Activated T-cell treated with anti-CD3 and anti-CD28 coated beads for 24 hours (primary cell): ENCODE measurements at places on chromosomes 16 and 17.

DNA sequence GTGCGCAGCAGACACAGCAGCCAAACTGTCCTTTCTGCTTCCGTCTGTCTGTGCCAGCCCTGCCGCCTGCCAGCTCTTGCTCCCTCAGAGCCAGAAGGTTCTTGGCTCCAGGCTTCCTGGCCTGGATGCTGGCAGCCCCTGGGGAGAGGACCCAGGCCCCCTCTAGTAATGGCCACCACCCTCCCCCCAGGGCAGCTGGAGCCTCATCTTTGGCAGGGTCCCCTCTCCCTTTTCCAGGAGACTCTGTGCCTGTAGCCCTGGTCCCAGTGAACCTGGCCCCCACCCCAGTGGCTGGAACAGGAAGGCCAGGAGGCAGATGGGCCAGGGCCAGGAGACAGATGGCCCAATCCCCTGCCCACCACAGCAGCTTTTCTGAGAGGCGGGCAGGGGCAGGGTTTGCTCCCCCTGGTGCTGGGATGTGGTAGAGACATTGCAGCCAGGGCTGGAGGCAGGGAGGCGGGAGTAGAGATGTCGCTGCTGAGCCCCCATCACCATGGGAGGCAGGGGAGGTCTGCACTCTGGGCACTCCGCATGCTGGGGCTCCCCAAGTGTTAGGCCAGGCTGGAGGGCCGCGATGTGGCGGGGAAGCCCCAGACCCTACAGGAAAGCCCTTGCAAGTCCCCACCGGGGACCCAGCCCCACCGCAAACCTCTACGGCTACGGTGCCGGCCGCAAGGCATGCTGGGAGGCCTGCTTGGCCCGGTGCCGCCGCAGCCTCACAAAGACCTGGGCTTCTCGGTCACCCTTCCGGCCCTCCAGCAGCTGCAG lies 16.7 kb downstream of the UNC13D start:
- peak; percentile 51 for DNase-seq

DNA sequence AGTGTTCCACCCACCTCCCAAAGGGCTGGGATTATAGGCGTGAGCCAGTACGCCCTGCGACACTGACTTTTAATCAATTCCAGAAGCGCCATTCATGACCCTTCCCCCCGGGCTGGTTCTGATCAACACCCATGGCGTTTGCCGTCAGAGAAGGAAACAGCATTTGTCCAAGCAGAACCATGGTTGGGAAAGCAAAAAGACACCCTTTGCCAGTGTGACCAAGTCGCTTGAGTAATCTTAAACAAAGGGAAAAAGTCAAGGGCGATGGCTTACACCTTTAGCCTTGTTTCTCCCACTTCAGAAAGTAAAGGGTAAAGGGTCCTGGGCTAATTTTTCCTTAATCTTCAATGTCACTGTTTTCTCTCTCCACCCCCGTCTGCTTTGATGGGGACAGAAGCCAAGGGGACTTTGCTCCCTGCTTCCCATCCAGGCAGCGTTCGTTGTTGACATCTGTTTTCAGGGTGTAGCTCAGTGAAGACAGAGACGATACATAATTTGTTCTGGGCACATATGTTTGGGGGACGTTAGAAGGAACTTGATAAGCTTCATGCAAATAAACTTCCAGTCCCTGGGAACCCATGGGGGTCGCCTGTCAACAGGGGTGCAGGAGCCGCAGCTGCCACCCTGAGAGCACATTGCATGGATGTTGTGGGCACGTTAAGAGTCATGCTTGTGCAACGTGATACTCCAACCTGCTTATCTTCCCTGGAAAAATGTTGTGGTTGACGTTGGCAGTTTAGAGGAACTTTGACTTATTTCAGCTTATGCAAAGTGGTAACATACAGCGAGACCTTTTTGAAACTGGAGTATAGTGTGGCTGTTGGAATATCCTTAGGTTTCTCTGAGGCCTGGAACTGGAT lies 50.6 kb upstream of the TANGO6 start:
- no peak for DNase-seq

DNA sequence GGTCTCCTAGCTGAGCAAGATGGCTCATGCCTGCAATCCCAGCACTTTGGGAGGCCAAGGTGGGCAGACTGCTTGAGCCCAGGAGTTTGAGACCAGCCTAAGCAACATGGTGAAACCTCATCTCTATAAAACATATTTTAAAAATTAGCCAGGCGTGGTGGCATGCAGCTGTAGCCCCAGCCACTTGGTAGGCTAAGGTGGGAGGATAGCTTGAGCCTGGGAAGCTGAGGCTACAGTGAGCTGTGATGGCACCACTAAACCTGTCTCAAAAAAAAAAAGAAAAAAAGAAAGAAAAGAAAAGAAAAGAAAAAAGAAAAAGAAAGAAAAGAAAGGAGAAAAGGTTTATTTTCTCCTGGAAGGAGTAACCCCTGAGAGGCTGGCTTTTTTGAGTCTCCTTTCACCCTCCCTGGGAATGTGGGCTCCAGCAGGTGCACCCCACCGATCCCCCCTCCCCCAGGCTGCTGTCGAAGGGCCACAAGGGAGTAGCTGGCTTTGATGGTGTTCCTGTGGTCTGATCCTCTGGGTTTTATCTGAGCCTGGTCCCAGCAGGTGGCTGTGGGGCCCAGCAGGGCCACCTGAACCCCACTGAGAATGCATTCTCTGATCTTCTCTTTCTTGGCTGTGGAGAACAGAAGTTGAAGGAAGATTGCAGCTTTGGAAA lies 29.9 kb upstream of the TNRC6C start:
- DNase-seq = no peak

GRCh38 chr17:39064819-39065218 lies 86.6 kb downstream of the PLXDC1 start:
- DNase-seq = no peak

- no peak for DNase-seq
These were observed 165.9 kb downstream of the SDK2 start for GRCh38 chr17:73478334-73478733.

DNA sequence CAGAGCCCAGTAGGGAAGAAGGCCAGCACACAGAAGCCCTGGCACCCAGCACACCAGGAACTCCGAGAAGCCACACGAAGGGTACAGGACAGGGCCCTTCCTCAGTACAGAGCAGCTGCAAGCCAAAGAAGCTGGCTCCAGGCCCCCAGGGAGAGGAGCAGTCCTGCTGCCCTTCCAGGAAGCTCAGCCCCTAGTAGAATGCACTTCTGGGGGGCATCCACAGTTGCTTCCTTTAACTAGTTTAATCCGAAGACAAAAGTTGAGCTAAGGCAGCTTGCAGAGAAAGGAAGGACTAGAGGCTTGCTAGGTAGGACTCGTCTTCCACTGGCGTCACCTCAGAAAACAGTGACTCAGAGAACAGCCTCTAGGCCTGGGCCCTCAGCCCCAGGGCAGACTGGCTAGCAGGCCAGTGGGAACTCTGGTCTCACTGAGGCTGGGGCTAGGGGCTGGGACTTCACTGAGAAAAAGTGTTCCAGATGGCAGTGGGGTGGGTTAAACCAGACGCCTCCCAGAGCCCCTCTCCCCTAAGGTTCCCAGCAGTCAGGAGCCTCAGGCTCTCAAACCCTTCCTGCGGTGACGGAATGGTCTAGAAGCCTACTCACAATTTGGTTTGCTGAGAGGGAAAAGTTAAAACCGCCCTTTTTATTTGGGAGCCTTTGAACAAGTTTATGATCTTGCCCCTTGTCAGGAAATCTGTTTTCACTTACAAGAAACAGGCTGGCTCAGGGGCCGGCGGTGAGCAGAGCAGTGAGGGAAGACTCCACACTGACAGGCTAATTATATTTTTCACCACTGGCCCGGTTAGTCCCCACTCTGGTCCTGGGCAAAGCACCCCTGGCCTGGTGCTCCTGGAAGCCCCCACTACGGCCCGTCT lies 41.4 kb downstream of the ACTG1 start:
- no peak for DNase-seq

GRCh38 chr17:34393401-34393800 lies 30.4 kb upstream of the CCL1 start:
- DNase-seq = no peak

- no peak for DNase-seq
These were observed 3.2 kb downstream of the NDE1 start for GRCh38 chr16:15653227-15653626.
